Activated CD4-positive, alpha-beta memory T cell treated with anti-CD3 and anti-CD28 coated beads for 36 hours (primary cell): ENCODE measurements at places on chromosomes 2 and 18.

GRCh38 chr18:4658804-4659203 lies 203.7 kb upstream of the DLGAP1 start:
- no peak for DNase-seq

DNA sequence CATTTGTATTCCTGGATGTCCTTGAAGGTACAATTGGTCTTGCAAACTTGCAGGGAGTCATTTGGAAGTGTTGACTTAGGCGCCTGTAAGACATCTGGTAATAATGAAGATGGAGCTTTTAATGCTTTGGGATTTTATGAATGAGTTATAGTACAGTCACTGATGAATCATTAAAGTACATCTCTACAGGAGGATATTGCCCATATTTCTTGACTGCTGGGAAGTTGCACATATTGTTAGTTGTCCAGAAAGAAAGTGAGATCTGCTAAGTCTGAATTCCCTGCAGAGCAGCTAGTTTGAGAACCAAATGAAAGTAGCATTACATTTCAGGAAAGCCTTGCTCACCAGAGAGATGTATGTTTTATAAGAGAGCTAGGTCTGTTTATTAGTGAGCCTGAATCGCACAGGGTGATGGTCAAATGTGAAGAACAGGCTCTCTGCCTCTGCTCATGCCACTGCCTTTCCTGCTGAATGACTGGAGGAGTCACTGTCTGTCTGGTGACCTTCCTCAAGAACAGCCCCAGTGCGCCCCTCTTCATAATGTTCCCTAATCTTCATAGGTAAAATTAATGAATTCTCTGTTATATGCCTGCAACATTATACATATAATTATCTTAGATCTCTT lies 138.9 kb upstream of the KLHL14 start:
- no peak for DNase-seq

- DNase-seq = peak; percentile 98
These were observed at the start of gene STRN for GRCh38 chr2:36966370-36967235. Gene STRN, minus strand, starts transcription at chr2:36966536. Its CDS starts 73 bp downstream, at chr2:36966463.

DNA sequence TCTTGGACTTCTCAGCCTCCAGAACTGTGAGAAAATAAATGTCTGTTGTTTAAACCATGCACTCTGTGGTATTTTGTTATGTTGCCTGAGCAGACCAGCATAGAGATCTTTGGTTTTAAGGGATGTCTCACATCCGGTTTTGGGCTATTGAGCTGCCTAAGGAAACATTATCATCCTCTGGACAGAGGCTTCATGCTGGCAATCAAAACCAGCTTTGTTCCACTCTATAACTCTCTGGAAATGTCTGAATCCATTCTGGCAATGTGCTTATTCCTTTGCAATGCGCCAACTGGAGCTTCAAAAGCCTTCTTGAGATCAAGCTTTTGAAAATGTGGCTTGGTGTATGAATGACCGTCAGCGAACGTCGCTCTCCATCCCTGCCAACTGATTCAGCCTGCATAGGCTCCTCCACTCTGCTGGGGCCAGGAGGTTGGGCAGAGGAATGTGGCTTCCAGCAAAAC lies 183.6 kb upstream of the MGAT5 start:
- DNase-seq = no peak

- no peak for DNase-seq
These were observed 187.7 kb downstream of the MYO3B start for GRCh38 chr2:170365686-170366085.

GRCh38 chr2:223109341-223109740 lies 57.4 kb downstream of the KCNE4 start:
- no peak for DNase-seq

DNA sequence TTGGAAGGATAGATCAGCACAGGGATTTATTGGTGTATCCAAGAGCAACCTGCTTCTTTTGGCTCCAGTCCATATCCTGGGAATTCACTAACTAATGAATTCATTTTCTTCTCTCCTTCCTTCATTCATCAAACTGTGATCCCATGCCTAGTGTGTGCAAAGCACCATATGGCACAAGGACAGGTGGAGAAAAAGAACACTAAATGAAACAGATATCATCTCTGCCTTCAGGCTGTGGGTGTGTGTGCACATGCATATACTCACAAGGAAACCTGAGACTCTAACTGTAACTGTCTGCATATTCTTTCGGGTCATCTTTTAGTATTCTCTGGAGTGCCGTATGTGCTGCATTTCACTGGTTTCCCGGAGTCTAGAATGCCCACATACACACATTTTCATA lies 20.2 kb downstream of the TNP1 start:
- DNase-seq = no peak

- peak; percentile 22 for DNase-seq
These were observed 62.9 kb downstream of the POMC start for GRCh38 chr2:25105336-25106085.

DNA sequence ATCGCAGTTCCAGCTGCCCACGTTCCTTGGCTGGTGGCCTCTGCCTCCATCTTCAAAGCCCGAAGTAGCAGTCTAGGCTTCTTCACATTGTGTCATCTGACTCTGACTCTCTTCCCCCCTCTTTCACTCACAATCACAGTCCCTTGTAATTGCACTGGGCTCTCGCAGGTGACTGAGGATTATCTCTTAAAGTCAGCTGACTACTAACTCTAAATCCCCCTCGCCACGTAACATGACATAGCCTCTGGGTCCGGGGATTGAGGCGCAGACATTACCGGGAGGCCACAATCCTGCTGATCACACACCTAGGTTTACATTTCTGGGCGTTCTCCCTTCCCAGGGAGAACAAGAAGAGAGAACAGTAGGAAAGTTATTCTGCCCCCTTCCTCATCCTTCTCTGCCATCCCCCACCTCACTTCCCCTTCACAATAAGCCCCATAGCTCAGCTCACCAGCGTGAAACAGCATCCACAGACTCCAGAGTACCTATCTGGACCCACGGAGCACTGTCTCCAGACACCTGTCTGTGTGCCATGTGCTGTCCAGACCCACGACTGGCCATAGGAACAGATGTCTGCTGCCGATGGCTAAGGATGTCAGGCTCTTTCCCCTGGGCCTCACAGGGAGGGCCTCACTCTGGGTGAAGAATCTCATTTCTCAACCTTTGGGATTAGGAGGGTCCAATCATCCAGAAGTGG lies 64.3 kb upstream of the FZD7 start:
- no peak for DNase-seq

- DNase-seq = no peak
These were observed 150.6 kb downstream of the EXOC6B start for GRCh38 chr2:72674982-72675915.

DNA sequence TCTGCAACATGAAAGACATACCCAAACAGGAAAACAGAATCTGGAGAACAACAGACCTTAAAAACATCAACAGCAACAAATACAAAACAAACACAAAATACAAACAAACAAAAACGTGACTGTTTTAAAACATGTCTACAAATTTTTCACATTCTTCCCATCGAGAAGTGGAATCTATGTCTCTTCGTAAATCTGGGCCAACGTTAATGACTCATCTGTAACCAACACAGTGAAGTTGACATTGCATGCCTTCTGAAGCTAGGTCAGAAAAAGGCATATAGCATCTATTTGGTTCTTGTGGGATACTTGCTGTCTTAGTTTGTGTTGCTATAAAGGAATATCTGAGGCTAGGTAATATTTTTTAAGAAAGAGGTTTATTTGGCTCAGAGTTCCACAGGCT lies 269.0 kb upstream of the FBXO11 start:
- no peak for DNase-seq

- no peak for DNase-seq
These were observed 115.3 kb upstream of the RIOK3 start for GRCh38 chr18:23337599-23338444.

GRCh38 chr2:148604927-148605326 lies 39.6 kb upstream of the EPC2 start:
- no peak for DNase-seq
